NCI-H460 (cell line): ENCODE measurements at places on chromosomes 13 and 19.

DNA sequence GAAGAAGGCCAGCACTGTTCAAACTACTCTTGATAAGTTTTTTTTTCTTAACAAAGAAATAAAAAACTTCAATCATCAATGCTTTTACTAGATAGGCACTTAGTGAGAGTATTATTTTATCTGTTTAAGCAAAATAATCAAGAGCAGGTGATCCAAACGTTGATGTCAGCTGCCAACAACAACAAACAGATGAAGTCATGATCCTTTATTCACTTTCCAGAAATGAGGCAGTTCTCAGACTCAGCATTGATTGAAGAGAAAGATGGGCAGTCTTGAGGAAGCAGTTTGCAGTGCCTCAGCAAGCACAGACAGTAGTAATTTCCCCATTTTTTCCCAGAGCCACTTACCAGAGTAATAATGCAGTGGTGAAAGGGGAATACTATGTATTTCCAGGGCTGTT lies 38.4 kb upstream of the CSNK1A1L start:
- DNase-seq = no peak

DNA sequence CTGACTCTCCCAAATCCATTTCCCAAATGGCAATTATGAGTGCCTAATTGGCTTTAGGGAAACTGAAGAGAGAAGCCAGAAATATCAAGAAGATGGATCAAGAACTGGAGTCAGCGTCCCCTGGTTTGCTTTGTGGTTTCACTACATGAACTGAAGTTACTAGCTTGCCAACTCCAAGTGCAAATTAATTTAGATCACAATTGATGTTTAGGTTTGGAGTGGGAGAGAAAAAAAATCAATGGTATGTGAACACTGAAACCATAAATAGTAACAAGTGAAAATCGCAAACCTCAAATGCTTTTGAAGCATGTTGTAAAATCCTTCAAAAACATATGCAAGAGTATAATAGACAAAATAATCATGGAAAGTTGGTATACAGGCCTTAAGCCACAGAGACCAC lies 1528.6 kb upstream of the SLC10A2 start:
- DNase-seq = no peak

- no peak for DNase-seq
Measured at GRCh38 chr19:11574689-11575088, 2.8 kb downstream of the ACP5 start.

- no peak for DNase-seq
Measured at GRCh38 chr19:4015705-4016402, 8.3 kb downstream of the PIAS4 start.

DNA sequence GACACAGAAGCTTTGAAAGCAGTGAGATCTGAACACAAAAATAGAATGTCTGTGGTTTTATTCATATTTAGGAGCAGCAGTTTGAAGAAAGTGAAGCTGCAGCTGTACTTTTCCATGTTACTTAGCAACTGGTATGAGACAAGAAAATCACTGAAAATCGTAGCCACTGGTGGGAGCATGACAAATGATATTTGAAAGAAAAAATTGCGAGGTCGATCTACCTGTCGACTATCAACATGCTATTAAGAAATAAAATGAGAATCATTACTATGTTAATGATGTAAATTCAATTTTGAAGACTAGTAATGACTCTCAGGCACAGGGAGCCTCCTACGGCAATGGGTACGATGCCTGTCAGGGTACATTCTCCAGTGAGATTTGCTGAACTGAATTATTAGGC lies 436.4 kb downstream of the SLITRK5 start:
- no peak for DNase-seq
